ENCODE measurements at places on chromosomes 7 and 10.

DNA sequence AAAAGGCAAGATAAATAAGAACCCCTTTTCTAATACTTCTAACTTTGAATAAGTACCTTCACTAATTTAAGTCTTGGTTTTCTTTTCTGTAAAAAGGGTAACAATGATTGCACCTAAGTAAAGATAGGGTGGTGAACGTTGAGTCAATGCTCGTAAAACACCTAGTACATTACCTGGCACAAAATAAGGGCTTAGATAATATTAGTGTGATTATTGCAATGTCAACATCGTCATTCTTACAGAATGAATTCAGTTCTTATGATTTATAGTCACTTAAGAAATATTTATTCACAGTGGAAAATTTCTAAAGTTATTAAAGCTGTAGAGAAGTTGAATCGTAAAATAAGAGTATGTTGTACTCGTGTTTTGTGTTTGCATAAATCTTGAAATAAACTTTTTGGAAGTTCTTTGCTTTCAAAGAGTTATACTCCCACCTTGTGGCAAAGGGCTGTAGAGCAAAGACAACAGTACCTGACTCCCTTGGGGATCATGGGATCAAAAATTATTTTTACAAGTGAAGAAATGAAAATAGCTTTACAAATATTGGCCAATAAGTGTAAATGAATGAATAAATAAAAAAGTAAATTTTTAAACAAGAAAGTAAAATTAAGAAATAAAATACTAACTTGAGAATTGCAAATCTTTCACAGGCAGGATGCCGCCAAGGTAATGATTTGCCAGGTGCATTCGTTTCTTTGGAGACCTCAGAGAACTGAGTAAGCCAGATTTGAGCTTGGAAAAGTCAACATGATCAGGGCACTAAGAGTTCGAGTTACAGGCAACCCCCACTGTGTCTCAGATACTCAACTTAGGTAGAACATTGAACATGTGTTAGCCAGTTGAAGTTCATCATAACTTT lies 285.8 kb upstream of the CACNA2D1 start:
- no peak for DNase-seq

DNA sequence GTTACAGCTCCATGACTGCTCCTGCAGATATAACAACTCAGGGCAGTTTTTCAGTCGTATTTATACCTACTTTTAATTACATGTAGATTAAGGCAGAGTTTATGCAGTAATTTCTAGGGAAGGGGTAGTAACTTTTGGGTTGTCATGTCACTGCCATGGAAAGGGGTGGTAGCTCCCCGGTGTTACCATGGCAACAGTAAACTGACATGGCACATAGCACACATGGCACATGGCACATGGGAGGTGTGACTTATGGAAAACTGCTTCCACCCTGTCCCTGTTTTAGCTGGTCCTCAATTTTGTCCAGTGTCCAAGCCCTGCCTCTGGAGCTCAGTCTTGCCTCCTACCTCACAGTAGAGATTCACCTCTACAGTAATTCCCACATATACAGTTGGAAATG lies 3.9 kb upstream of the TOMM7 start:
- DNase-seq = no peak

GRCh38 chr7:39735903-39736302 lies 112.5 kb downstream of the RALA start:
- DNase-seq = no peak

DNA sequence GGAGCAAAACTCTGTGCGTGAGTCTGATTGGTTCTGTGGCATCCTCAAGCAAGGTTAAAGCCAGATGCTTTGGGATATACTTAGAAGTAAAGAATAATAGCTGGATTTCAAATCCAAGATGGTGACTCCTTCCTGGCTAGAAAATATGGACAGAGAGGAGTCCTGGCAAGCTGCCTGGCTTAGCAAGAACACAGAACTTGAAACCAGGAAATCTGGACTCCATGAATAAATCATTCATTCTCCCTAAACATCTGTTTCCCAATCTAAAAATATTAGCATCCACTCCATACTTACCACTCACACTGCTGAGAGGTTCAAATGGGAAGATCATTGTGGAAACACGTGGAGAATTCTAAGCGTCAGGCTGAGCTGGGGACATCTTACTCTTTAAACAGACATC lies 1074.1 kb upstream of the AUTS2 start:
- no peak for DNase-seq

- no peak for DNase-seq
Measured at GRCh38 chr10:57221674-57222073, 860.6 kb upstream of the ZWINT start.

GRCh38 chr10:113019096-113019495 lies 69.0 kb downstream of the TCF7L2 start:
- DNase-seq = no peak

GRCh38 chr7:87129848-87130247 lies 22.4 kb upstream of the DMTF1 start:
- no peak for DNase-seq

DNA sequence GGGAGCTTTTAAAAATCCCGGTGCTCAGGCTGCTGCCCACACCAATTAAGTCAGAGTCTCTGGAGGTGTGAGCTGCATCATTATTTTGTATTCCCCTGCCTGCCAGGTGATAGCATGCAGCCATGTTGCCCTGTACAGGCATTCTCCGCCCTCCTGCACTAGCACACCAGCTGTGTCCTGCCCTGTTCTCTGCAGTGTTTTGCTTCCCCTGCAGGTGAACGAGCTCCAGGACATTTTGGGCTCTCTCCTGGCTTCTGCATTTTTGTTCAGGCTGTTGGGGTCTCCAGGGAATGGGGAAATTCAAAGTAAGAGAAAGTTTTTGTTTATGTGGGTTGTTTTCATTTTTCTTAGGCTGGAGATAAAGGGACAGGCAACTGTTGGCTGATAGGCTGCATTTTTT lies 271.0 kb upstream of the COBL start:
- DNase-seq = no peak

DNA sequence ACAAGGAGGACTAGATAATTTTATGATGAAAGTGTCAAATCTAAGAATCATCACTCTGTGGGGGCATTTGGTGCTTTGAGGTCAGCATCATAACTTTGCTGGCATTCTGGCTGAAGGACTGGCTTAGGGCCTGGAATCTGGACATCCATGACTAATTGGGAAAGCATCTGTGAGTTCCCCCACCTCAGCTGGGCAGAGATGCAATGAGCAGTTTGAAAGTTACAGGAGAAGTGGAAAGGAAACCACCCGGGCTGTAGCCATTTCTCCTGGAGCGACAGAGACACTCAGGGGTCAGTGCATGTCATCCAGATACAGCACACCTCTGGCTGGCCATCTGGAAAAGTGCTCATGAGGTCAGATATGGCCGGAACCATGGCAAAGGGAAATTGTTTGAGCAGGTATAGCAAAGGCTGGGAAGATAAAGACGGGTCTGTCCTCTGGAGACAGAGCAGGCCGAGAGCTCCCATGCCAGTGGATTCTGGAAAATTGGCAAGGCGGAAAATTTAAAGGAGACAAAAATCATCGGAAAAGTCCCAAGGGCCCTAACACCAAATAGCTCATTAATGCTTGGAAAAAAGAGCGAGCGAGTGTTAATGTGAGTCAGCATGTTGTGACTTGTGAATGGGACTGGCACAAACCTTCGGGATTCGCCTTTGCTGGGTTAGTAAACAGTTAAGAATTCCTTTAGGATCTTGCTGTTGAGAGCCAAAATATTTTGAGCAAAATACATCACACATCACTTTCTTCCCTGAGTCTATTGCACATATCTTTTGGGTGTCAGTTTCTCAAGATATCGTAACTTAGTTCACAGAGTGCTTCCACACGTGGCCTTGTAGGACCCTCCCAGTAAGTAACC lies 188.4 kb upstream of the AGK start:
- DNase-seq = no peak

DNA sequence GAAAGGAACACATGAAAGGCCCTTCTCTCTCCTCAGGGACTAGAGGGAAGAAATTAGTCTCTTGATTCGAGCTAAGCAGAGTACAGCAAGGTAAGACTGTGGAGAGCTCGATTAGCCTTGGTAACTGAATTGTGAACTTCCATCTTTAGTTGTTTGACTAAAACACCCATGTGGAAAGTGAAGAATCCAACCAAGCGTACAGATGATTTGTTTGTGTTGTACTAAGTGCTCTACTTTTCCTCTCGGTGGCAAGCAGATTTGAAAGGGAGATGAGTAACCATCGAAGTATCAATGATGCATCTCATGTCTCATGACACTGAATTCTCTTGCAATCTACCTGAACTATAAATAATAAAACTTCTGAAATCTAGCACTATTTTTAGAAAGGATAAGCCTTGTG lies 80.7 kb downstream of the FZD1 start:
- DNase-seq = no peak

- DNase-seq = peak; percentile 76
Measured at GRCh38 chr10:72309290-72310240, 35.8 kb downstream of the DDIT4 start.

DNA sequence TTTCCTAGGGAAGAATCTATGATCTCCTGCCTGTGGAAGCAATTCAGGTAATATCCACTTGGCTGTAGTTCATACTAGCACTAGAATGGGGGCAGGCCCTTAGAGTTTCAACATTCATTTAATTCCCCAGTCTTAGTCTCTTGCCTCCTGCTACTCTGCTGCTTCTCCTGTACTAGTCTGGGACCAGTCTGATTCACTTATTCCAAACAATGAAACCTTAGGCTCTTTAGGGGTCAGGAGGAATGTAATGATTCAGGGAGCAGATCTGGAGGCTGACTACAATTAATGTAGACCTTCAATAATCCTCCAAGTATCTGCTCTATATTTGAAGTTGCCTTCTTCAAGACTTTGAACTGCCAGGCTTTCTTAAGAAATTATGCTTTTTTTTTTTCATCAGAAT lies 101.8 kb downstream of the GNAT3 start:
- DNase-seq = no peak

- no peak for DNase-seq
Measured at GRCh38 chr10:10850214-10850613, 167.5 kb upstream of the CELF2 start.

DNA sequence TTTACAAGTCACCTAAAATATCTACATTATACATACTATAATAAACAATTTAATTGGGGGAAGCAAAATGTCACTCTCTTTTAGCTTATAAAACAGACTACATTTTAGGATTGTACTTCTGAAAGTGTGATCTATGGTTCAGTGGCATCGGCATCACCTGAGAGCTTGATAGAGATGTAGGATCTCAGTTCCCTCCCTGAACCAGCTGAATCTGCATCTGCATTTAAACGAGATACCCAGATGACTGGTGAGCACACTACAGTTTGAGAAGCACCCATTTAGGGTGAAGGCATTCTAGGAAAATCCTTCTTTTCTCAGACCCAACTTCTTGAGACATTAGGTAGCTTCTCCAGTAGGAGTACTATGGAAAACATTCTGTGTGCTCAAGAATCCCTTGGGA lies 21.5 kb upstream of the SDHAF3 start:
- no peak for DNase-seq

DNA sequence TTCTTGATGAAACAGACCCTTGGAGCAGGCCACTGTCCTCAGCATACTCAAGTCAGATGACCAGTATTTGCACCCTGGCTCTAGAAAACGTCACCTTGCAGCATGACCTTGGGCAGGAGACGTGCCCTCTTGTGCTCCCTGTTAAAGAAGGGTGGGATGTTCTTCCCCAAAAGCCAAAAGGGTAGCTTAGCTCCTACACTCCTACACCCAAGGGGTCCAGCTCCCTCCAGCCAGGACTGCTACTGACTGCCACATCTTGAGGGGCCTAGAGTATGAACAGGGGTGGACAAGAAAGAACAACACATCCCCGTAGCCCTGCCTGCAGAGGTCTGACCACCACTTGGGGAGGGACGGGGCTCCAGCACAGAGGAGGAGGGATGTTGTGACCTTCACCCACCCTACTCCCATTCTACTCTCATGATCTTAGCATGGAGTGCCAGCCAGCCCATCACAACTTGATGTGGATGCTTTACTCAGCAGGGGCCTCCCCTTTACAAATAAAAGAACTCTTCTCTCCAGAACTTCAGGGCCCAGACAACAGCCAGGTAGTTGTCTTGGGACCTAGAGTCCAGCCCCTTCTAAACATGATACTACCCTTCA lies 165.3 kb upstream of the ZMIZ1 start:
- DNase-seq = no peak

GRCh38 chr7:133434246-133434865 lies 181.5 kb downstream of the EXOC4 start:
- DNase-seq = no peak

- no peak for DNase-seq
Measured at GRCh38 chr7:80312139-80312661, 177.6 kb downstream of the GNAI1 start.

- DNase-seq = no peak
Measured at GRCh38 chr10:132657127-132657706, 119.6 kb downstream of the INPP5A start.

DNA sequence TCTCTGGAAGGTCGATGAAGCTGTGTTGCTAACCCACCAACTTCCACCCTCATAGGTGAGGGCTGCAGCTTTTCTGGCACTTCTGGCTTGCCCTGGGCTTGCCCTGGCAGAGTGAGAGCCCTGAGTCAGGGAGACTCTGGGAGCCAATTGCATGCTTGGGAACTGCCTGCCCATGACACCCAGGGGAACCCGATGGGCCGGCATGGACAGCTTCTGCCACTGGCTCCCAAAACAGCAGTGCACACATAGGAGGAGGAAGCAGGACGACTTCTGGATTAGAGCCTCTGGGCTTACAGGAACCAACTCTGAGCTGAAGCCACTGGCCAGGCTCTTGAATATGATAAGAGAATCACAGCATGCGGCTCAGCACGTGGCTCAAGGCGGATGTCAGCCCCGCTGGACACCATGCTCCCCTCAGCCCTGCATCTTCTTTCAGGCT lies 135.2 kb upstream of the UNC5B start:
- no peak for DNase-seq

DNA sequence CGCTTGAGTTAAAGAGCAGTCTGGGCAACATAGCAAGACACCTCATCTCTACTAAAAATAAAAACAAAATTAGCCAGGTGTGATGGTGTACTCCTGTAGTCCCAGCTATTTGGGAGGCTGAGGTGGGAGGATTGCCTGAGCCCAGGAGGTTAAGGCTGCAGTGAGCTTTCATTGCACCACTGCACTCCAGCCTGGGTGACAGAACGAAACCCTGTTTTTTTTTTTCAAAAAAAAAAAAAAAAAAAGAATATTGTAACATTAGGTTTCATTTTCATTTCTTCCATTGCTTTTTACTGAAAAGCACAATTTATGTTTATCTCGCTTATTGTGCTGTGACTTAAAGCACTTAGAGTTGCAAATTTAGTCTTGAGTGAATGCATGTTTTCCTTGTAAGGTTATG lies 80.0 kb downstream of the MLLT10 start:
- DNase-seq = no peak

GRCh38 chr7:140989068-140989467 lies 25.7 kb downstream of the MRPS33 start:
- no peak for DNase-seq

DNA sequence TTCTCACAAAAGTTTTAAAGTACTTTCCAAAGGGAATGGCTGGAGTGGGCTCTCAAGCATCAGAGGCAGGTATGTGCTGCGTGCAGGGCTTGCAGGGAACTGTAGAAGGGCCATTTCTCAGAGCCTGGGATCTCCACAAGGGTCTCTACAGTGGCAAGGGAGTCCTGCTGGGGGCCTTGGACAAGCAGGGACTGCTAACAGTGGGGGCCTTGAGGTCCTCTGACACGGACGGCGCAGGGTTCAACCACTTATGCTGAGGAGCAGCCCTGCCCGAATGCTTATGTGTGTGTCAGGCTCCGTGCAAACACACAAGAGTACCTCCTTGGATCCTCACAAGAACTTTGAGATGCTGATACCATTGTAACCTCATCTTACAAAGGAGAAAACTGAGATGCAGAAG lies 342.1 kb upstream of the COBL start:
- DNase-seq = no peak

Measured in occipital lobe (tissue), 3 donors.